ENCODE measurements at places on chromosomes 16 and 17. TPM values are rescaled to one million over a fixed set of nuclear protein-coding genes. Genes with fewer than 3 reads are reported as not detected.

DNA sequence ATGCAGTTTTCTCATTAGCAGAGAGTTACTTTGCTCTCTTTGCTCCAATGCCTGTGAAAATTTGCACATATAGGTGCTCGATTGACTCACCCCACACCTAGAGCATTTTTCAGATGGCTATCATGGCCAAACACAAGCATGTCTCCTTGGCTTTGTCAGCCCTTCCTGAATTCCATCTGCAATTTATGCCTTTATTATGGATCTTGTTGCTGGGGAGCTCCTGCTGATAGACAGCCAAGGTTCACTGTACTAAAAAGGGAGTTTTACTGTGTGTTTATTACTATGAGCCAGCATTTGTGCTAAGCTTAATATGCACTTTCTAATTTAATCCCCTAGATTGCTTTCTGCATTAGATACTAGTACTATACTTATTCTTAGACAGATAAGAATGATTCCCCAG lies 93.3 kb downstream of the TOX3 start:
- H3K27me3 ChIP-seq: no peaks in the 10 kb centered on the region
- H3K4me1 ChIP-seq: no peaks in the 10 kb centered on the region
- no peak overlapping the region for H3K4me3 ChIP-seq

GRCh38 chr16:57694231-57694724 lies 328 bp upstream of the DRC7 start:
- no peaks in the 10 kb centered on the region for H3K4me1 ChIP-seq
- no peaks in the 10 kb centered on the region for H3K36me3 ChIP-seq
- no peak overlapping the region for H3K27ac ChIP-seq
- no peaks in the 10 kb centered on the region for H3K27me3 ChIP-seq
- no peak overlapping the region for H3K4me3 ChIP-seq

DNA sequence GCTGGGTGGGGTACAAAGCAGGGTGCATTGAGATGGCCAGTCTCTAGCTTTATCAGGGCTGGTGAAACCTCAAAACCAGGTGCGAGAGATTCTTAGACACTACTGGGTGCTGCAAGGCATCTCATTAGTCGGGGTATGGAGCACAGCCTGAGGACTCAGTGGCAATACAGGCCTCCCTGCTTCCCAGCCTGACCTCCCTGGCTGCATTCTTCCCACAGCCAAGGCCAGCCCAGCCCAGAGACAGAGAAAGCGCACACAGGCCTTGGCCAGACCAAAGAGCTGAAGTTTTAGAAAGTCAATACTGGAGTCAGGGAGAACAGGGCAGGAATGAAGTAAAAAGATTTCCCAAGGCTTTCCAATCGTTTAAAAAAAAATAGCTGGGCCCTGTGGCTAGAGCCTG lies 12.5 kb downstream of the HNF1B start:
- no peak overlapping the region for H3K4me3 ChIP-seq
- no peaks in the 10 kb centered on the region for H3K4me1 ChIP-seq
- no peak overlapping the region for H3K27ac ChIP-seq

- DNase-seq: peak; percentile 34
- H3K4me3 ChIP-seq: peak overlapping the region; percentile 93
- no peaks in the 10 kb centered on the region for H3K27me3 ChIP-seq
- peak overlapping the region; percentile 30 for H3K27ac ChIP-seq
These were observed 58.2 kb downstream of the RAP1GAP2 start for GRCh38 chr17:2854143-2855055.

DNA sequence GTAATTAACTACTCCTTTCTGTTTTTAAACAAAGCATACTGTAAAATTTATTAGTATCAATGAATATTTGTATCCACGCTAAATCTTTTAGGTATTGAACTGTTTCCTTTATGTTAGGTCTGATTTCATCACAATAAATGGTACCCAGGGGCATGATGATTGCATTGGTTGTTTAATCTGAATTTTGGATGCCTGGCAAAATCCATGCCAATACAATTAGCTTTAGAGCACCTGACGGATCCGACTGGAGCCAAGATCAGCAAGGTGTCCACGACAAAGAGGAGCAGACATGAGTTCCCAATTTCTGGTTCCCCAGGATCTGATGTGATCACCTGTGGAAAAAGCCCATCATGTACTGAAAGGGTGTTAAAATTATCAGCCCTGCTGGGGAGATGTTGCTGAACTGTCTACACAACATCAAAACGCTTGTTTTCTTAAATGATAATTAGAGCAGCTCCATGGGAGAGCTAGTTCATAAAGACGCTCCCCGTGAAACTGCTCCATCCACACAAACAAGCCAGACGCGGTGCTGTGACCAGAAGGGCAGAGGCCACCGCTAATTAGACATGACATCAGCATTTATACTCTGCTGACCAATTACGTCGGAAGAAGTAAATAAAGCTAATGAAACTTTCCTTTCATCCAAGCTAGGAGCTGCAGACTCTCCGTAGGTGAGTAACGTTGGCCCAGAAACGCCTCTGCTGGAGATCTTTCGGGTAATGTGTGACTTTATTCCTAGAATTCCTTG lies 151.7 kb downstream of the CPPED1 start:
- no peak for DNase-seq
- no peak overlapping the region for H3K27ac ChIP-seq
- H3K4me1 ChIP-seq: no peaks in the 10 kb centered on the region
- H3K36me3 ChIP-seq: no peaks in the 10 kb centered on the region

DNA sequence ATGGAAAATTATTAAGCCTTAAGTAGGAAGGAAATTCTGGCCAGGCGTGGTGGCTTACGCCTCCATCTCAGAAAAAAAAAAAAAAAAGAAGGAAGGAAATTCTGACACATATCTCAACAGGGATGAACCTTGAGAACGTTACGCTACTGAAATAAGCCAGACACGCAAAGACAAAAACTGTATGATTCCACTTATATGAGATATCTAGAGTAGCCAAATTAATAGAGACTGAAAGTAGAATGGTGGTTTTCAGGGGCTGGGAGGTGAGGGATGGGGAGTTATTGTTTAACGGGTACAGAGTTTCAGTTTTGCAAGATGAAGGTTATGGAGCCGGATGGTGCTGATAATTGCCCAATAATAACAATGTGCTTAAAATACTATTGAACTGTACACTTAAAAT lies 16.2 kb upstream of the HNF1B start:
- no peak overlapping the region for H3K27ac ChIP-seq
- no peaks in the 10 kb centered on the region for H3K36me3 ChIP-seq
- no peak for DNase-seq
- H3K27me3 ChIP-seq: peaks cover 9% of the 10 kb centered on the region
- no peak overlapping the region for H3K4me3 ChIP-seq
- no peaks in the 10 kb centered on the region for H3K4me1 ChIP-seq

GRCh38 chr16:49200223-49200820 lies 81.3 kb downstream of the CBLN1 start:
- H3K36me3 ChIP-seq: no peaks in the 10 kb centered on the region
- H3K4me3 ChIP-seq: no peak overlapping the region
- H3K27ac ChIP-seq: no peak overlapping the region
- no peaks in the 10 kb centered on the region for H3K4me1 ChIP-seq

- no peaks in the 10 kb centered on the region for H3K4me1 ChIP-seq
- no peaks in the 10 kb centered on the region for H3K36me3 ChIP-seq
- no peak for DNase-seq
- no peak overlapping the region for H3K27ac ChIP-seq
These were observed 120.9 kb upstream of the LHX1 start for GRCh38 chr17:36816214-36816906.

GRCh38 chr17:49217651-49218413 lies 7.3 kb downstream of the ABI3 start:
- H3K27ac ChIP-seq: no peak overlapping the region
- H3K4me1 ChIP-seq: no peaks in the 10 kb centered on the region
- 0 out of 2 replicates have a peak, but pooled peaks cover under 1% of the 10 kb centered on the region for H3K27me3 ChIP-seq
- DNase-seq: no peak
- no peaks in the 10 kb centered on the region for H3K36me3 ChIP-seq

DNA sequence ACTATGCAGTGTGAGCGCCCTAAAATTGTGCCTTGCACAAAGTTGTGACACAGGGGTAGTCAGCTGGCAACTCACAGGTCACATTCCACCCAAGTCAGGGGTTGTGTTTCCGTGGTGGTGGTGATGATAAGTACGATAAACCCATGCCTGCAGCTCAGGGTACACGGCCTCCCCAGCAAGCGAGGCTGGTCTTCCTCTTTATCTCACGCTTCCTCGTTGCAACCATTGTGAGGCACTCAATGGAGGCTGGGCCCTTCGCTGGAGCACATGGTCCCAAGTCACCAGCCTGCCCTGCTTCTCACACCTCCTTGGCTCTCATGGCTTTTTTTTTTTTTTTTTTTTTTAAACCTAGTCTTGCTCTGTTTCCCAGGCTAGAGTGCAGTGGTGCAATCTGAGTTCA lies 307.5 kb downstream of the CPPED1 start:
- no peak for DNase-seq
- no peaks in the 10 kb centered on the region for H3K36me3 ChIP-seq
- no peak overlapping the region for H3K4me3 ChIP-seq
- peaks cover 7% of the 10 kb centered on the region for H3K4me1 ChIP-seq
- H3K27me3 ChIP-seq: no peaks in the 10 kb centered on the region

DNA sequence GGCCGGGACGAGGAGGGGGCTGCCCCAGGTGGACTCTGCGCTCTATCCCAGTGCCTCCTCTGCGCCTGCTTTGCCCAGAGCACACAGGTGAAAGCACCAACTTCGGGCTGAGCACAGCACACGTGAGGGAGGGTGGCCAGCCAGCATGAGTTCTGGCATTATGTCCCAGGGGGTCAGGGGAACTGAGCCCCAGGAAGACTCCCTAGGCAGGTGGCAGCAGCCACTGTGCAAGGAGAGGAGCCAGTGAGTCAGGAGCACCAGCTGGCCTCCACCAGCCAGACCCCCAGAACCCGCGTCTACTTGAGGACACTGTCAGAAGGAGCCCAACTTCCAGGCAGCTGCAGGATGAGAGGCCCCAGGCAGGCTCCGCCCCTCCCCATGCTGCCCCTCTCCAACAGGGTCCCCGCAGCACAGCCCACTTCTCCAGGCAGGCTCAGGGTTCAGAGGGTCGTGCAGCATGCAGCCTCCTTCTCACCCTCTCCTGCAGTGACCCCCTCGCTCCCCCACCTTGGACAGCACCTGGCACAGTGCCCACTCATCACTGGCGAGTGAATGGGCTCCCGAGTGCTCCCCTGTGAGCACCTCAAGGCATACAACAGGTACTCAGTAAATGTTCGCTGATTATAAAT lies 44.2 kb upstream of the RASD1 start:
- H3K4me3 ChIP-seq: no peak overlapping the region
- H3K27ac ChIP-seq: no peak overlapping the region
- H3K4me1 ChIP-seq: peaks cover 20% of the 10 kb centered on the region
- H3K36me3 ChIP-seq: no peaks in the 10 kb centered on the region
- DNase-seq: no peak
- no peaks in the 10 kb centered on the region for H3K27me3 ChIP-seq

- no peaks in the 10 kb centered on the region for H3K36me3 ChIP-seq
- no peak overlapping the region for H3K4me3 ChIP-seq
- no peak overlapping the region for H3K27ac ChIP-seq
- no peak for DNase-seq
- H3K27me3 ChIP-seq: no peaks in the 10 kb centered on the region
These were observed 4.5 kb downstream of the PRSS27 start for GRCh38 chr16:2715519-2715918.

DNA sequence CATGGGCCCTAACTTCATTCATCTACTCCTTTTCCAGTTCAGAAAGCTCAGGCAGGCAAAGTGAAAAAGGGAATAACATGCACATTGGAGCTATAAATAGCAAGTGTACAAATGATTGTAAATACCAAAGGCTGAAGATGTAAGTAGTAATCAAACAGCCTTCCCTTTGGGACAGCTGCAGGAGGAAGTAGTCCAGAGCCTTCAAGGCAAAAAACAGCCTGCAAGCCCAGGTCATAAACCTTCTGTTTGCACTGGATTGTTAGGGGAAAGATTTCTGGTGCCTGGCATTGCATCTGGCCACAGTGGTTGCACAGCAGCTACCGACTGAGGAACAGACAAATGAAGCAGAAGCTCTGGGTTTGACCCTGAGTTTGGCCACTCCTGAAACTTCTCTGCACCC lies 98.6 kb upstream of the PMFBP1 start:
- no peak overlapping the region for H3K4me3 ChIP-seq
- no peak overlapping the region for H3K27ac ChIP-seq
- H3K4me1 ChIP-seq: no peaks in the 10 kb centered on the region
- no peaks in the 10 kb centered on the region for H3K27me3 ChIP-seq

DNA sequence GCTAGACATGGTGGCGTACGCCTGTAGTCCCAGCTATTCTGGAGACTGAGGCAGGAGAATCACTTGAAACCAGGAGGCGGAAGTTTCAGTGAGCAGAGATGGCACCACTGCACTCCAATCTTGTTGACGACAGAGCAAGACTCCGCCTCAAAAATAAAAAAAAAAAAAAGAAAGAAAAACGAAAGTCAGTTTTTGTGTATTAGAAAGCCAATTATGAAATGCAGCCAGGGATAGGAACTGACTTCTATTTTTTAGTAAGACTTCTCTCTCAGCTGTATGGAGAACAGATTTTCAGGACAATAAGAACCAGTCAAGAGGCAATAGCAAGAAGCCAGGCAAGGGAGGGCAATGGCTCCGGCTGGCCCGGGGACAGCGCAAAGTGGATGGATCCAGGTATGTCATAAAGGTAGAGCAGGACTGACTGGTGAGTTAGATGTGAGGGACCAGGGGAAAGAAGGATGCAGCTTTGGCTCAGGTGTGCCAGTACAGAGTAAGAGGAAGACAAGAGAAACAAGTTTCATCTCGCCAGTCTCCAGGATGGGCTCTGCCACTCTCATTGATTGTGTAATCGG lies 12.5 kb upstream of the CCL1 start:
- DNase-seq: no peak
- 0 out of 2 replicates have a peak, but pooled peaks cover 4% of the 10 kb centered on the region for H3K27me3 ChIP-seq
- no peaks in the 10 kb centered on the region for H3K4me1 ChIP-seq
- H3K36me3 ChIP-seq: no peaks in the 10 kb centered on the region
- H3K27ac ChIP-seq: no peak overlapping the region

GRCh38 chr17:15931394-15931793 lies 13.5 kb upstream of the ADORA2B start:
- H3K27ac ChIP-seq: no peak overlapping the region
- peaks cover 5% of the 10 kb centered on the region for H3K4me1 ChIP-seq
- no peak overlapping the region for H3K4me3 ChIP-seq
- no peaks in the 10 kb centered on the region for H3K27me3 ChIP-seq

DNA sequence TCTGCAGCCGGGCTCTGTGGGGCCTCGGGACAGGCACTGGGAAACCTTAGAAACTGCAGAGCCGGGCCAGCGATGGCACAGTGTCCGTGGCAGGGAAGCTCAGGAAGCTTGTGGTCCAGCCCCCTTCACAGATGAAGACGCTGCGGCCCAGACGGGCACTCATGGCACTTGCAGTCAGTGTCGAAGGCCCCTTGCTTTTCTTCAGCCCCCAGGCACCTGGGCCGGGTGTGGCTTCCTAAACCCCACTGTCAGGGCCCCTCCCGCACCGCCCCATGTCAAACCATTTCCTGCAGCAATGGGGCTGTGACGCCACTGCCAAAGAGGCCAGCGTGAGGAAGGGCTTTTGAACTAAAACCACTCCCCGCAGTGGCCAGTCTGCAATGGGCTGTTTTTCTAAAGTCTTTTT lies 164.0 kb downstream of the LAT start:
- no peaks in the 10 kb centered on the region for H3K4me1 ChIP-seq
- no peaks in the 10 kb centered on the region for H3K36me3 ChIP-seq
- no peak for DNase-seq
- no peak overlapping the region for H3K4me3 ChIP-seq
- no peak overlapping the region for H3K27ac ChIP-seq
- H3K27me3 ChIP-seq: no peaks in the 10 kb centered on the region

CD300LB gene
- total RNA-seq: not detected

TGFB1I1 gene
- total RNA-seq: 12.5 TPM

SLC12A3 gene
- total RNA-seq: not detected

CTRB2 gene
- total RNA-seq: not detected

MLLT6 gene
- 28.7 TPM for total RNA-seq

PIPOX gene
- total RNA-seq: 1.5 TPM

NF1 gene
- 27.4 TPM for total RNA-seq

HIGD1B gene
- total RNA-seq: not detected

All from PC-3 (cell line).